ENCODE measurements at places on chromosomes 16 and 17.
A peak's percentile ranks its signal among the peaks of the same experiment; 100 is the strongest.

DNA sequence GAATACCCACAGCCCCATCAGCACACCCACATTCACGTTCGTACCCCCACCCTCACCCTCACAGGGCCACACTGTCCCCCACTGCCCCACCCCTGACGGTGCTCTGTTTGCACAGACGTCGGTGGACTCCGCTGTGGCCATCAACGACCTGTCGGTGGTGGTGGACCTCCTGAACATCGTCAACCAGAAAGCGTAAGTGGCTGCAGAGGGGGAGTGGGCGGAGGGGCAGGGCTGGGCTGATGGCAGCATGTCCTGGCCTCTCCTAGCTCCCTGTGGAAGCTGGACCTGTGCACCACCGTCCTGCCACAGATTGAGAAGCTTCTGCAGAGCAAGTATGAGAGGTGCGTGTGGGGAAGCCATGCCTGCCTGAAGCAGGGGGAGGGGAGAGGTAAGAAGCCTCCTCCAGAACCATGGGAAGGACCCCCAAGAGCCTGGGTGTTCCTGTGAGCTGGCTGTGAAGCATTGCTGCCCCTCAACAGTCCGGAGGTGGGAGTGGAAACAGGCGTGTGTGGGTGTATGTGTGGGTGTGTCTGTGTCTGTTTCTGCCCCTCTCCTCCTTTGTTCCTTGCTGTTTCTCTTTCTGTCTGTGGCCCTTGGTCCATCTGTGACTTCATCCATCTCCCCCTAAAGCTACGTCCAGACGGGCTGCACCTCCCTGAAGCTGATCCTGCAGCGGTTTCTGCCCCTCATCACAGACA is 20.3 kb downstream of the KATNB1 start:
- DNase-seq, result no peak

DNA sequence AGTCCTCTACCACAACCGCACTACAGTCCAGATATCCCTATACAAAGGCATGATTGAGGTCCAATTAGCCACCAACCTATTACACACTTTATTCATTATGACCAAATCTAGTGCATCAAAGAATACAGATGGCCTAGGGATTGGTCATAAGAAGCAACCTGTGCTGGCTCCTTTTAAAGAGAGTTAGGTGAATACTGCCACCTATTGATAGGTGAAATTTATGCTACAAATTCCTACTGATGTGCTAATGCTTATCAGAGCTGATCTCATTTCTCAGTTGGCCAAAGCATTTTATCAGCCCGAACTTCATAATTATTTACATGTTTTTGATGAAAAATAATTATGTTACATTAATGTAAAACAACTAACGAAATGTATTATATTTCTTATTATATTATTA is 166.3 kb downstream of the ANKFN1 start:
- no peak for DNase-seq

GRCh38 chr16:67193536-67193935 is 1.6 kb downstream of the E2F4 start:
- no peak for DNase-seq

DNA sequence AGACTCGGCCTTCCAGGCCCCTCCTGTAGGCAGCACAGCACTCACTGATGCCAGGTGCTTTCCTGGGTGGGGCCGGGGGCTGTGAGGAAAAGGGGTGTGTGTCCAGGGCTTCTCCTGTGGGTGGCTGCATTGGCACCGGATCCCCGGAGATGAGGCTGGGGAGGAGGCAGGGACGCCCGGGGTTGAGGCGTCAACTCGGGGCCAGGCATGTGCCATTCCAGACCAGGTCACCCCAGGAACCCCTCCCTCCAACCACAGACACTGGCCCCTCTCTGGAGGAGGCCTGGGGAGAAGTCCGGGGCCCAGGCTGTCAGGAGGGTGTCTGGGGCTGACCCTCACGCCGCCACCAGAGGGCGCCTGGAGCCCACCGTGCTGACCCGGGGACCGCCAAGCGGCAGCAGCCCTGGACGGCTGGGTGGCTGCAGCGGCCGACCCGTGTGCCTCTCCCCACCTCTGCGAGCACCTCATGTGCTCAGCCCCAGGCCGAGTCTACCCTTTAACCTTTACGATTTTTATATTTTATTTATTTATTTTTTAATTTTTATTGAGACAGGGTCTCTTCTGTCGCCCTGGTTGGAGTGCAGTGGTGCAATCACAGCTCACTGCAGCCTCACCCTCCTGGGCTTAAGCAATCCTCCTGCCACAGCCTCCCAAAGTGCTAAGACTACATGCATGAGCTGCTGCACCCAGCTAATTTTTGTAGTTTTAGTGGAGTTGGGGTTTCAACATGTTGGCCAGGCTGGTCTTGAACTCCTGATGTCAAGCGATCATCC is 3.2 kb upstream of the METRN start:
- DNase-seq, result peak; percentile 87

- DNase-seq, result peak; percentile 79
Measured at GRCh38 chr17:74210191-74211140, 2.9 kb upstream of the TTYH2 start.

- DNase-seq, result no peak
Measured at GRCh38 chr16:77816293-77816692, 27.9 kb downstream of the VAT1L start.

- no peak for DNase-seq
Measured at GRCh38 chr16:15616475-15617165, 26.3 kb downstream of the MARF1 start.

DNA sequence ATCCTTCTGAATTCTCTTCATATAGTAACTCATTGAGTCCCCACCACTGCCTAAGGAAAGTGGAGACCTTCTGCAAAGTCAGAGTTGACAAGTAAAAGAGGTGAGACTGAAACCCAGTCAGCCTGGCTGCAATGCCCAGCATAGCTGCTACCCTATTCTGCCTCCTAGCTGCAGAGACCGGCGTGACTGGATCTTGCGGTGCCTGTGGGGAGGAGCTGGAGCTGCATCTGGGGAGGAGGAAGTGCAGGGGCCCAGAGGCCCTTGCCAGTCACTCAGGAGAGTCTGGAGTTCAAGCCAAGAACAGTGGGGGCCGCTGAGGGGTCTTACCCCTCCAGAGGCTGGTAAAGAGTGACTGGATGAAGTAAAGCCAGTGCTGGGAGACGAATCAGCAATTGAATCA is 35.0 kb upstream of the ZNF423 start:
- DNase-seq, result peak; percentile 67

- no peak for DNase-seq
Measured at GRCh38 chr16:11985250-11985649, 8.7 kb downstream of the SNX29 start.

DNA sequence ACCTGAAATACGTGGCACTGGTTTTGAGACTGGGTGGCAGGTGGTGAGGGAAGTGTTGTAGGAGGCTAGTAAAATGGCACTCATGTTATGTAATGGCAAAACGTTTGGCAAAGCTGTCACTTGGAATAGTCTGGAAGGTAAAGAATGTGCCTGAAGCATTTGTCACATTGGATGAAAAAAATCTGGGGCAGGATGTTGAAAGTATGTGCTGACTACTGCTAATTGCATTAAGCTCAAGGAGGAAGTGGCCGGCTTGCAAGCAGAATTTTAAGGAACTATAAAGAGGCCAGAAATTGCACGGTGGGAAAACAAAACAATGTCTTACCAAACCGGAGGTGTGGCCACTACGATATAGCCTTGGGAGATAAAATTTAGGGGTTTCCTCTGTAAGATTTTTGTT is 26.6 kb upstream of the NLRP1 start:
- DNase-seq, result no peak

DNA sequence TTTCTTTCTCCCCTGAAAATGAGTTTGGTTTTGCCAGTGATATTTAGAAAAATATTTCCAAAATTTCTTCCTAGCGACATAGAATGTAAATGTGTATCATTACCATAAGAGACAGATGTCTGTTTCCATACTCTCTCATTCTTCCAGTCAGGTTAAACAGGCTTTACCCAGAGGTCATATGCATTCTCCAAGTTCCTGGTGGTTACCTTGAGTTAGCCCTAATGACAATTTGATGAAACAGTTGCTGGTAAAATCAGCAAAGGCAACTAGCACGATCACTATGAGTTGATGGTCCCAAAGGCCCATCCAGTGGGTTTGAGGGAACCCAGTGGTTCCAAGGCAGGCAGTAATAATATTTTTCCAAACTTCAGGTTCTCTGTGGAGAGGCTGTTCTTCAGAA is 103.6 kb upstream of the TBX2 start:
- no peak for DNase-seq

- no peak for DNase-seq
Measured at GRCh38 chr17:67359960-67360791, 6.2 kb downstream of the PSMD12 start.

DNA sequence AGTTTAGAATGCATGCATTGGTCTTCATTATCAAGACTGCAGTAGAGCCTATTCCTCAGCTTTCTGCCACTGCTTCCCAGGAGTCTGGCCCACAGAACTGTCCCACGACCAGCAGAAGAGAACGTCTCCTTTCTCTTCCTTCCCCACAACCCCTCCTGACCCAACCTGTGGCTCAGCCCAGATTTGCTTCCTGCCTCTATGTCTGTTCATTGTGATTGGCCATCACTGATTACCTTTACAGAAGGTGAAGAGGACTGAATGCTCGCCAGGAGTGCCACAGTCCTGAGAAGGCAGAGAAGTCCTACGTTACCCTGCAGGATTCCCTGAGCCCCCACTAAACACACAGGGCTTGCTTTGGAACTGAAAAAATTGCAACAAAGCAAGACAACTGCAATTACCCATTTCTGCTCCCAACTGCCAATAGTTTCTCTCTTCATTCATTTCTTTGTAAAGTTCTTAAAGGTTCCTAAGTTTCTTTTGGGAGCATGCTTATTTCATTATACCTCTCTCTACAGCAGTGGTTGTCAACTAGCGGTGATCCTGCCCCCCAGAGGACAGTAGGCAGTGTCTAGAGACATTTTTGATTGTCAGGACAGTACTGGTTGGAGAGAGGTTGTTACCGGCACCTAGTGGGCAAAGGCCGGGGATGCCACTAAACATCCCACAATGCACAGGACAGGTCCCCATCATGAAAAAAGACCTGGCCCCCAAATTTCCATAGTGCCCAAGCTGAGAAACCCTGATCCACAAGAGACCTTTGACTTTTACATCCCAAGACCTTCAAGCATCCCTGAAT is 4.5 kb upstream of the NAT9 start:
- DNase-seq, result no peak

- no peak for DNase-seq
Measured at GRCh38 chr17:80497726-80498241, 21.4 kb upstream of the NPTX1 start.

- no peak for DNase-seq
Measured at GRCh38 chr17:75645501-75645888, 12.3 kb downstream of the SMIM5 start.

- DNase-seq, result no peak
Measured at GRCh38 chr17:17512866-17513265, 16.7 kb upstream of the RASD1 start.

GRCh38 chr17:77546772-77547241 is 406.0 kb downstream of the SEC14L1 start:
- DNase-seq, result no peak

- no peak for DNase-seq
Measured at GRCh38 chr17:13474073-13474800, 127.5 kb downstream of the HS3ST3A1 start.

- DNase-seq, result no peak
Measured at GRCh38 chr17:32849879-32850278, 27.0 kb downstream of the MYO1D start.

GRCh38 chr17:80032614-80033171 is 3.0 kb downstream of the TBC1D16 start:
- no peak for DNase-seq

GRCh38 chr16:20404637-20405036 is at the start of gene PDILT:
TSS of gene PDILT (minus strand) at chr16:20404737. CDS start at chr16:20399300, 5,437 bp downstream.
- DNase-seq, result no peak

- DNase-seq, result no peak
Measured at GRCh38 chr16:27199235-27199586, 4.1 kb upstream of the KDM8 start.

DNA sequence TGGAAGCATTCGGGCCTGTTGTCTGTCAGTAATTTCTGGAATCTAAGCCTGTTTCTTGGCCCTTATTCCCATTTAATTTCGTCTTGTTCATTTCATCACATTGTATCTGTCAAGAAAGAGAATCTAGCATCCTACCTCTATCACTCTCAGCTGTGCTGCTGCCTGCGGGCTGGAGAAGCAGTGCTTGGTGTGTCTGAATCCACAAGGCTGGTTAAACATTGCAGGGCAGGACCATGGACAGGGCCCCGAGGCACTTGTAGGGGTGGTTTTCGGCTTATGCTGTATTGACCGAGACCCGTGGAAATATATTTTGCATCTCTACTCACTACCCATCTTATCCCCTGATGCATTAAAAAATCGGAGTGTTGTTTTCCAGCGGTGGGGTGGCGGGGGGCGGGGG is 3.1 kb downstream of the RAB11FIP4 start:
- DNase-seq, result peak; percentile 74

Data from liver (tissue), 10 donors.